Urothelium cell line (cell line): ENCODE measurements at places on chromosomes 5 and 9.

DNA sequence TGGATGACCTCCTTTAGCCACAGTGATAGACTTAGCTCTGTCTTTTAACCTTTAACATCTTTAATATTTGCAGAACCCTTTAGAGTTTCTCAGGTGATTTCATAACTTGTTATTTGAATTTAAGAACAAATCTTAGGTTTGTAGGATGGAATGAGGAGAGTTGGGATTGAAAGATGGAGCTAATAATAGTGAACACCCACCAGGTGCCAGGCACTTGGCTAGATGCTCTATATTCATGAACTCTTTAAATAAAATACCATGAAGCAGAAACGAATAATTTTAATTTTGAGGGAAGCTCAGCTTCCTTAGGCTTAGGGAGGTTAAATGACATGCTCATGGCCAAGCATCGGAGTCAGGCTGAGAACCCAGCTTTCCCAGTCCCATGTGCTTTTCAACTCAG, 19.4 kb upstream of the CARNMT1 start:
- DNase-seq, result no peak

DNA sequence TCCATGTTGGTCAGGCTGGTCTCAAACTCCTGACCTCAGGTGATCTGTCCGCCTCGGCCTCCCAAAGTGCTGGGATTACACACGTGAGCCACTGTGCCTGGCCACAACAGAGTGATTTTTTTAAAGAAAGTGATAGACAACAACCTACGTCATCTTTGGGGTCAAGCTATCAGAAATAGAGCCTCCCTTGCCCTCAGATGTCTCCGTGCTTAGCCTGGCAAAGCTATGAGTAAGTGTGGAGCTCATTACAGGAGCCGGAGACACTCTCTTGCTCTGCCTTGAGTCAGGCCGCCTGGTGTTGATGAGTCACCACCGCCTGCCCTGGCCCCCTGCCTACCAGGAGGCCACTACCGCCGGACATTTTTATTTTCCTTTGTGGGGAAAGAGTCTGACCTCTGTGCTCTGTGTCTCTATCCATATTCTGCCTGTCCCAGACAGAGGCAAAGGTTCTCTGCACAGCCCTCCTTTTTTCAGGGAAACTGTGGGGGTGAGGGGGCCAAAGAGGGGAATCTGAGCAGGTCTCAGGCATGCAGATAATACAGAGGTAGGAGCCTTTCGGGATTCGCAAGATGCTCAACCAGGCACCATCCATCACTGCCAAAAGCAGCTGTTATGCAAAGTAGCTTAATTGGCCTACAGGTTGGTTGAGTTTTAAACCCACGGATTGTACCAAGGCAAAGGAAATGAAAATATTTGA, 123.7 kb upstream of the CPEB4 start:
- peak; percentile 94 for DNase-seq

GRCh38 chr5:143435210-143435657, 31.7 kb upstream of the NR3C1 start:
- DNase-seq, result no peak

GRCh38 chr5:9661316-9662015, 31.3 kb upstream of the TAS2R1 start:
- no peak for DNase-seq

DNA sequence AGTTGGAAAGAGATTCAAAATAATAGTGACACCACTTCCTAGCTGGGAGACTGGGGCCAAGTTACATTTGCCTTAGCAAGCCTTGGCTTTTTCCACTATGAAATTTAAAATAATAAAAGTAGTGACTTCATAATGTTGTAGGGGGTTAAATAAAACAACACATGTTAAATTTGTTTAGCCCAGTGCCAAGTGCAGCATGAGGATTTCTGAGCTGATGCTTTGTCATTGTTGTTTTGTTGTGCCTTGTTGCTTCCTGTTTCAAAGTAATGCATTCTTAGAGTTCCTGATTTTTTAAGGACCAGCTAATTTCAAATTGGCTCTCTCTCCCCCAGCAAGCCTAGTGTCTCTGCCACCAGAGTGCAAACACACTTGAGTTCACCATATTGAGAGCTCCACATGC, 270.7 kb upstream of the PAPPA start:
- DNase-seq, result no peak
